ENCODE measurements at places on chromosomes 3 and 15.

- no peak for DNase-seq
Observed at GRCh38 chr3:186001842-186002241, 64.0 kb upstream of the TRA2B start.

- peak; percentile 80 for DNase-seq
Observed at GRCh38 chr15:40470423-40471104, at the start of gene CHST14. TSS of gene CHST14 (plus strand) at chr15:40470984. CDS start at chr15:40471214, 230 bp downstream.

DNA sequence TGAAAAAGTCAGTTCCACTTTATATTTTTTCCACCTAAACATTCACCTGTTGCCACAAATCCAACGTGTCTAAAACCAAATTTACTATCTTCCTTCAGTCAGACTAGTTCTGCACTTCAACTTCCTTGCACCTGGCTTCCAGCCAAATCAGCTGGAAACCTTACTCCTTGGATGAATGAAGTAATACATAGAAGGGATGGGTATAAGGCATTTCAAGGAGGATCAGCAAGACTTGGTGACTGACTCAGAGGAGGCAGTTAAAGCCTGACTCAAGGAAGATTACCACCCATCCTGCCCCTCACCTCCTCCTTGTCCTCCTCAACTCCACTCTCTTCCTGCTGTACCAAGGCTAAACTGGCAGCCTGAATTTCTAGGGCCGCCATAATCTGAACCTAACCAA lies 37.1 kb downstream of the QTRT2 start:
- no peak for DNase-seq

DNA sequence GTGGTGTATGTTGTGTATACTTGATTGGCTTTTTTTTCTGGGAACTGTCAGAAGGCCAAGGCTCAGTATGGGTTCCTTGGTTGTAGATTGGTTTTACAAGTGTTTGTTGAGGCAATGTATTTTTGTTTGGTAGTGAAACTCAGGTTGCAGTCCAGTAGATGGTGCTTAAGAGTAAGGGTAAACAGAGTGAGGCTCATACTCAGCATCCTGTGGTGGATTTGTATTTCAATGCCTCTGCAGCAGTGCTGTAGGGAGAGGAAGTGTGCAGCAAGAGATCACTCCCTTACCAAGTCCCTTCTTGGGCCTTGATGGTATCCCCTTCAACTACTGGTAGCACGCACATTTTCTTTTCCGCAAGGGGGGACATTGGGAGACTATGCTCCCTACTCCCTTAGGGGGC lies 428.5 kb upstream of the CNTN3 start:
- DNase-seq, result no peak

DNA sequence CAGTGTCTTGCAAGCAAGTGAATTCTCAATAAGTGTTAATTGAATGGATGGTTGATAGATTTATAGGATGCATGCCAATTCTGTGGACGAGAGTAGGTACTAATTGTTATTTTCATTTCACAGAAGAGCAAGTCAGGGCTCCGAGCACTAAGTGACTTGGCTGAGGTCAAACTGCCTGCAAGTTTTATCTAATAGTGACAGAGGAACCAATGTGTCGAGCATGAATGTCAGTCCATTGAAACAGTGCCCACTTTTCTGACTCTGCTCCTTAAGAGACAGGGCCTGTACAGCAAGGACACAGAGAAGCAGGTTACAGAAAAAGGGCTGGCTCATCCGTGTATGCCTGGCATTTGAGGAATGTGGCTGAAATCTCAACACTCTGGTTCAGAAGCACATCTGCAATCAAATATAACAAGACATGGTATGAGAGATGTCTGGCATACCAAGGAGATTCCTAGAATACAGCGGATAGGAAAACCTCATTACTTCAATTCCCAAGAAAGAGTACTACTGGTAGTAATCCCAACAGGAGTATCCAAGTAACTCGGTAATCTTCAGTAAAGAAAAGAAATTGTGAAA lies 6.0 kb upstream of the B3GNT5 start:
- DNase-seq, result no peak

DNA sequence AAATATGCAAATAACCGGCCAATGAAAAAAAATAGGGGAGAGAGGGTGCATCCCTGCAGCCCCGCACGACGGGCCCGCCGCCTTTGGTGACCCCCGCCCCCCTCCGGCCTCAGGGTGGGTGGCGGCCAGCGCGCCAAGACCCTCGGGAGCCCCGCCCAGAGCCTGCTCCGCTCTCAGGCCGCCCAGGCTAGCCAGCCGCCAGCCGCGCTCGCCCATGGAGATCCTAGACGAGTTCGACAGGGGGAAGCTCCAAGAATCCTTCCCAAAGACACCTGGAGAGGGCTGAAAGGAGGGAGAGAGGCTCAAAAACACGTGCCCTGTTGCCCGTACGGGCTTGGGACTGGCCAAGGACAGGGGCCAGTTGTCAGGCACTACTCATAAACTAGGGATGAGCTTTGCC lies 434.0 kb downstream of the NR2F2 start:
- no peak for DNase-seq

GRCh38 chr3:134904241-134904771 lies 109.2 kb downstream of the EPHB1 start:
- DNase-seq, result no peak

DNA sequence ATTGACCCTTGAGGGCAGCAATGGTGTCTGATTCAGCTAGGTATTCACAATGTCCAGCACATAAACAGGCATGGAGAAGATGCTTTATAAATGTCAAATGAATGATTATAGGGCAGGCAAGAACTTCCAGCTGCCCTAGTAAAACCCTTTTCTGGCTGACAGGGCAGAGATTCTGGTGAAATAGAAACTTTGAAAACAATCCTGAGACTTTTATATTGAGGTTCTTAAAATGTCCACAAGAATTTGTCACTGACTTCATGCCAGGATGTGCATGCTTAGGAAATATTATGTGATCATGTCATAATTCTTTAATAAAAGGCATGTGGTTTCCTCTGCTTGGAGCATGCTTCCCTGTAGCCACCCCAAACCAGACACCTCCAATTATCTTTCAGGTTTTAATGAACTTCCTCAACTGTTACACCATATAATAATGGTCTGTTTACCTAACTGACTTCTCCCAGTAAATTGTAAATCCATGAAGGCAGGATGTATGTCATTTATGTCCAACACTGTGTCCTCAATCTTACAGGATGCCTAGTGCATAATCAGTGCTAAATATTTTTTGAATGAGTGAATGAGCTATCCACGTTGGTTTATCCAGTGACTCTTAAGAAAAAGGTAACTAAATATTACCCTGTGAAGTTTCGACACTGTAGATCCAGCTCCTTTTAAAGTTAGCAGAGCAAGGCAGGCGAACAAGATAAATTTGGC lies 43.4 kb upstream of the CLRN1 start:
- no peak for DNase-seq

DNA sequence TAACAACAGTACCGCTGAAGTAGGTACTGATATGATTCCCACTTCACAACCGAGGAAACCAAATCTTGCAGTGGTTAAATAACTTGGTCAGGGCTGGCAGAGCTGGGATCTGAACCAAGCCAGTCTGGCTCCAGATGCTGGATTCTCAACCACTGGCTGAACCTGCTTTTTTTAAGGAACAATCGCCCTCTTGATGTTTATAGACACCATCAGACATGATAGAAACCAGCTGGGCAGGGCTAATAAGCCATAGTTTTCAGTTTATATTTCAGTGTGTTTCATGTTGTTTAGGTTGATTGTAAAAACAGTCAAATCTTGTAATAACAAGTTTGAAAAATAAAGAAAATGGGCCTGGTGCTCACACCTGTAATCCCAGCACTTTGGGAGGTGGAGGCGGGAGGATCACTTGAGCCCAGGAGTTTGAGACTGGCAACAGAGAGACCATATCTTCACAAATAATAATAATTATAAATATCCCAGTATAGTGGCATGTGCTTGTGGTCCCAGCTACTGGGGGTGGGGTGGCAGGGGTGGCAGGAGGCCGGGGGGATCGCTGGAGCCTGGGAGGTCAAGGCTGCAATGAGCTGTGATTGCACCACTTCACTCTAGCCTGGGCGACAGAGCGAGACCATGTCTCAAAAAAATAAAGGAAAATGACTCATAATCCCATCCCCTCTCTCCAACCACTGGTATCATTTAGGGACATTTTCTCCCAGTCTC lies 36.7 kb downstream of the XYLB start:
- no peak for DNase-seq

DNA sequence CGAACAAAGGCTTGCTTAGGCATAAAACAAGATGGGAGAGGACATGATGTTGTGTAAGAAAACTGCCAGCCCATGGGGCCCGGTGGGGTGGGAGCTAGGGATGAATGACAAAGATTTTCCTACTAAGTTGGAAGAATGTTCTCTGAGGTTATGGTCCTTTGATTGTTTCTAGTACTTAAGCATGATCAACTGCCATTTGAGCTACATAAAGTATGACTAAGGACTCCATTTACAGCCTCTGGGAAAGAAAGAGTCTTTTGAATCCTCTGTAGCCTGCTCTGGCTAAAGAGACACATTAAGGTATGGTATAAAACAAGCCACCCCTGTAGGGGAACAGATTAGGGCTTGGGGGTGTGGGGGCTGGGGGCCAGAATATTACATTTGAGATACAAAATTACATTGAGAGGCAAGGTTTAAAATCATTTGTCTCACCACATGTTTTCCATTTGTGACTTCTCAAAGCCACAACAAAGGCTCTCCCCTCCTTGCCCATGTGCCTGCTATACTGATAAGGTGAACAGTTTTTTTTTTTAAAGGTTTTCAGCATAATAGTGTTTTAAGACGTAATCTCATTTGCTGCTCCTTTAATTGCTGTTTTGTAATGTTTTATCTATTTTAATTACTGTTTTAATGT lies 323.4 kb downstream of the CHST2 start:
- DNase-seq, result no peak
